ENCODE measurements at places on chromosomes 7 and 10.

GRCh38 chr7:7249814-7250213 is 67.5 kb downstream of the C1GALT1 start:
- DNase-seq: no peak

- DNase-seq: no peak
Observed at GRCh38 chr10:16662923-16663322, 141.2 kb upstream of the C1QL3 start.

DNA sequence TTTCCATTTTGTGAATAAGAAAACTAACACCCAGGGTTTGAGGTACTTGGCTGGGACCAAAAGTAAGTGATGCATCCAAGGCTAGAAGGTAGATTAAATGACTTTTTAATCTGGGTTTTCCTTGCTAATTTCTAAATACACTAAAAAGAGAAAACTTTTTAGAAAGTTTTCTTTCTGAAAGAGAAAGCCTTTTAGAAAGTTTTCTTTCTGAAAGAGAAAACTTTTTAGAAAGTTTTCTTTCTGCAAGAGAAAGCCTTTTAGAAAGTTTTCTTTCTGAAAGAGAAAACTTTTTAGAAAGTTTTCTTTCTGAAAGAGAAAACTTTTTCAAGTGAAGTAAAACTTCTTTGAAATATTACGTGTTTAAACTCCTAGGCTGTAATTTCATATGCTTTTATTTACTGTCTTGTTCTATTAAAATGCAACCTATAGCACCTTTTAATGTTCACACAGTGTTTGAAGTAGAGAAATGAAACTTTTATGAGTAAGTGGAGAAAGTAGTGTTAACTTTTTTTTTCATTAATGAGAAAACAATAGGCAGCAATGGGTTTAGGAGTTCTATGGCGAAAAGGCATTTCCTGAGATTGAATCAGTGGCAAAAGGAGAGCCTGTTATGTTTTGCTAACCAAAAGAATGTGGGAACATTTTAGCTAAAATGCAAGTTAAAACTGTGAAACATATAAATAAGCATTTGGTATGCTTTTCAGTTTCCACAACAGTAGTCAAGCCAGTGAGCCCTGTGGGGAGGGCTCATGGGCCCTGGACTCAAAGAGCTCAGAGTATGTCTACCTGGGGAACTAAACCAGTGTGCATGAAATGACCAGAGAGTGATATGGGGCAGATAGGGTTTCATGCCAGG is 103.7 kb downstream of the RBM20 start:
- DNase-seq: no peak

DNA sequence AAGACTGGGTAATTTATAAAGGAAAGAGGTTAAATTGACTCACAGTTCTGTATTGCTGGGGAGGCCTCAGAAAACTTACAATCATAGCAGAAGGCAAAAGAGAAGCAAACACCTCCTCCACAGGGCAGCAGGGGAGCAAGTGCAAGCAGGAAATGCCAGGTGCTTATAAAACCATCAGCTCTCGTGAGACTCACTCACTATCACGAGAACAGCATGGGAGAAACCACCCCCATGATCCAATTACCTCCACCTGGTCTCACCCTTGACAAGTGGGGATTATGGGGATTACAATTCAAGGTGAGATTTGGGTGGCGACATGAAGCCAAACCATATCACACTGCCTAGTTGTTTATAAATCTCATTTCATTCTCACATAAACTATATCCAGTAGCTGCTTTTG is 28.0 kb upstream of the CPN1 start:
- DNase-seq: no peak

DNA sequence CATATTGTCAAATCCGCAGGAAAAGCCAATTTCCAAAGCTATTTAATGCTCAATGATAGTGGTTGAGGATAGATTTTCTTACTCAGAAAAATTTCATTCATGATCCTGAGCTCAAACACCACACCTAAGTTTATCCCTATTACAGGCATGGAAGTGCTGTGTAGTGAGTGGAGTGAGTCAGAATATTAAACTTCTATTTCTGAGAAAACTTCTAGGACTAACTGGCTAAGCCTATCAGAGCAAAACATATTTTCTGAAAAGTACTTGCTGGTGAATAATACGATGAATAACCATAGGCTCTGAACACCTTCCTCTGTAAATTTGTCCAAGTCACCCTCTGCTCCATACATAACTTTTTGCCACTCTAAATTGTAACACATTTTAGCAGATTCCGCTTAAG is 221.5 kb downstream of the SUGCT start:
- DNase-seq: no peak

GRCh38 chr7:150838965-150839650 is 13.2 kb upstream of the AOC1 start:
- no peak for DNase-seq
